ENCODE measurements at places on chromosomes 13 and 19.

GRCh38 chr19:7912697-7913564 is 1.7 kb upstream of the TGFBR3L start:
- no peak for DNase-seq

GRCh38 chr13:44013758-44014291 is 134.1 kb downstream of the LACC1 start:
- no peak for DNase-seq

DNA sequence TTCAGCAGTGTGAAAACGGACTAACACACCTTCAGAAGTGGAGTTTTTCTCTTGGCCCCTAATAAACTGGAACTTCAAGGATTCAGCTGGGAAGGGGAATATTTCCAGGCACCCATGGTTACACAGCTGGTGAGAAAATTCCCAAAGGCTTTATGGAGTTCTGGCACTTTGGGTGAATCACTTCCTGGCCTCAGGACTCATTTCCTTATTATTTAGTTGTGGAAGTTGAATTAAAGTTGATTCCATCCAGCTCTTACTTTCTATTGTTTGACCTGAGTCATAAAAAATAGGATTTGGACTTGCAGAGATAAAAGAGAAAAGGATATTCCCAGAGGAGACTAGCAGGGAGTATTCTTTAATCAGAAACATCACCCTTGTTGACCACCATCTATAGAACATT is 882.1 kb downstream of the UQCRFS1 start:
- DNase-seq, result no peak

- no peak for DNase-seq
These were observed 132.5 kb downstream of the ZNF675 start for GRCh38 chr19:23554548-23554947.

GRCh38 chr19:43406297-43406696 is 8.4 kb upstream of the TEX101 start:
- no peak for DNase-seq

DNA sequence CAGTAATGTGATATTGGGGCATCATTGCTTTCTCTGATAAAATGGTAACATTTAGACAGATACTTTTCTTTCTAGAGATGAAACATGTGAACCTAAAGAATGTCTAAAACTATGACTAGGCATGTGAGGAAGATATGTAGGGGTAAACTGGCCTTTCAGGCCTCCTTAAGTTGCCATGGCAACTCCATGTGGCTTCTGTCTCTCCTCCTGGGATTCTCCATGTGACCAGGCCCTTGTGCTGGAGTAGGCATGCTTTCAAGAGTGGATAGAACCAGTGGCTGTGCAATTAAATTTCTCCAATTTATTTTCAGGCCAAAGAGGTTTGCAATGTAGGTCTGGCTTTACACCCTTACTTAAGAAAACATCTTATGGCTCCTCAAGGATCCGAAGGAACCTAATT is 130.8 kb downstream of the OLFM4 start:
- no peak for DNase-seq

DNA sequence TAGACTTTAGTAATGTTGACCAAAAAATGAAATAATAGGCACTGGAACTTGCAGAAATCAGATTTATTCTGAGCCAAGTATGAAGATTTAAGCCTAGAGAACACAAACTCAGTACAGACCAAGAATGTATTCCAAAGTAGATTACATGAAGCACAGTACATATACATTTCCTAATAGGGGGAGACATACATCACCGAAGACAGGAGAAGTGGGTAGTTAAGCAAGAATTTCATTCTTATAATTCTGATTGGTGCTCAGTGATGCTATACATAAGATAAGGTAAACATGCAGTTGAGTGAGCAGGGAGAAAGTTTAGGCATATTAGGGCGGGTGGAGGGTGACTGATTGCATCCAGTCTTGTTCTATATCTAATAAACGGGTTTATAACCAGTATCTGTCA is 2218.8 kb downstream of the PCDH9 start:
- DNase-seq, result no peak

DNA sequence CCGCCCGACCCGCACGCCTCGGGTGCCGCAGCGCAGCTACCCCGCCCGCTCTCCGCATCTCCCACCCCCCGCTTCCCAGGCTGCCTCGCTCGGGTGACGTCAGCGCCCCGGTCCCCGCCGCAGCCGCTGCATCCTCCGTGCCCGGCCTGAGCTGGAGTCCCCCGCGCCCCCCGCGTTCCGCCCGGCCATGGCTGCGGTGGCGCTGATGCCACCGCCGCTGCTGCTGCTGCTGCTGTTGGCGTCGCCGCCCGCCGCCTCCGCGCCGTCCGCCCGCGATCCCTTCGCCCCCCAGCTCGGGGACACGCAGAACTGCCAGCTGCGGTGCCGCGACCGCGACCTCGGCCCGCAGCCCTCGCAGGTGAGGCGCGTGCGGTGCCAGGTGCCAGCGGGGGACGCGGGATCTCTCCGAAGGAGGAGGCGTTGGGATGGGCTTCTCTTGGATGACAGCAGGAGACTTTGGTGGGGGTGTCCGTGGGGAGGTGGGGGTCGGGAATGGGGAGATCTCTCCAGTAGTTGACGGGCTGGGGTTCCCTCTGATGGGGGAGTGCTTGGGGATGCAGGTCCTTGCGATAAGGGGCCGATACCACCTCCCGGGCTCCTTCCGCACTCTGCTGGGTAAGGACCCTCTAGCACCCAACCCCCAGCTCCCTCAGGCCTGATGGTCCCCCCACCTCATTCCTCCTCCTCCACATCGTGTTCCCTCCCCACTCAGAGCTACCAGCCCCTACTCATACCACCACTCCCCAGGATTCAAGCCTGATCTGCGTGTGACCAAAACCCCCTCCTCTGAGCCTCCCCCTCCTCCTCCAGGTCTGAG is at the start of gene TMEM59L:
Gene TMEM59L, plus strand, starts transcription at position 99 of the 817 bp plus-strand sequence. Its CDS starts 89 bp downstream, at position 188.
- DNase-seq, result no peak

DNA sequence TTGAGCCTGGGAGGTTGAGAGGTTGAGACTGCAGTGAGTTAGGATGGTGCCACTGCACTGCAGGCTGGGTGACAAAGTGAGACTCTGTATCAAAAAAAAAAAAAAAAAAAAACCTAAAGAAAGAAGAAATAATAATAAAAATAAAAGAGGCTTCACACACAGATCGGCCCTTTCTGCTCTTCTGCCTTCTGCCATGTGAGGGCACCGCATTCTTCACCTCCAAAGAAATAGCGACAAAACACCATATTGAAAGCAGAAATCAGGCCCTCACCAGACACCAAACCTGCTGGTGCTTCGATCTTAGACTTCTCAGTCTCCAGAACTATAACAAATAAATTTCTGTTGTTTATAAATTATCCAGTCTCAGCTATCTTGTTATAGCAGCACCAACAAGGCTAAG is 3.0 kb downstream of the ZNF649 start:
- DNase-seq, result no peak

GRCh38 chr19:33691736-33692135 is 70.0 kb downstream of the CHST8 start:
- no peak for DNase-seq

- peak; percentile 62 for DNase-seq
These were observed 15.7 kb upstream of the B3GNT3 start for GRCh38 chr19:17778968-17779929.

DNA sequence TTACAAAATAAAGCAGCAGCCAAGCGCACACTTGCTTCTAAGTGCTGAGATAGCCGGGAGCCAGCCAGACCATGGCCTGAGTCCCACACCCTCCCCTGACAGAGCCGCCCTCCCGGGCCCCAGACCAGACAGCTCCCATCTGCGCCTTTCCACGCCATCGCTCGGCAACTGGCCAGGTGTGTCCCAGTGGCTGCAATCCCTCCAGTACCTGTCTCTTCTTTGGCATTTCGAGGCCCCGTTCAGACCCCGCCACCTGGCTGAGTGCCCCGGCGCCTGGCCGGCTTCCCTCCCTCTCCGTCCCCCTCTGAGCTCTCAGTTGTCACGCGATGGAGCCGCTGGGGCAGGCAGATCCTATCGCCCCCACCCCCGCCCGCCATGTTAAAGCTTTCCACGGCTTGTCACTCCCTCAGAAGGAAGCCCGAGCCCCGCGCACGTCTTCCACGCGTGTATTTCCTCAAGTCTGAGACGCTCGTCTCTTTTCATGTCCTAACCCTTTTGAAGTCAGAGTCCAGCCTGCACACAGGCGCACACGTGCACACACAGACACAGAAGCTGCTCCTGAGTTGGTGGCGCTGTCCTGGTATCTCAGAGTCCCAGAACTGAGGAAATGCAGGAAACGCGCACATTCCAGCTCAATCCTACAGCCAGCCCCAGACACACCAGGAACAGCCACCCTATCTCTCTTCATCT is 7.9 kb downstream of the MLLT1 start:
- no peak for DNase-seq

DNA sequence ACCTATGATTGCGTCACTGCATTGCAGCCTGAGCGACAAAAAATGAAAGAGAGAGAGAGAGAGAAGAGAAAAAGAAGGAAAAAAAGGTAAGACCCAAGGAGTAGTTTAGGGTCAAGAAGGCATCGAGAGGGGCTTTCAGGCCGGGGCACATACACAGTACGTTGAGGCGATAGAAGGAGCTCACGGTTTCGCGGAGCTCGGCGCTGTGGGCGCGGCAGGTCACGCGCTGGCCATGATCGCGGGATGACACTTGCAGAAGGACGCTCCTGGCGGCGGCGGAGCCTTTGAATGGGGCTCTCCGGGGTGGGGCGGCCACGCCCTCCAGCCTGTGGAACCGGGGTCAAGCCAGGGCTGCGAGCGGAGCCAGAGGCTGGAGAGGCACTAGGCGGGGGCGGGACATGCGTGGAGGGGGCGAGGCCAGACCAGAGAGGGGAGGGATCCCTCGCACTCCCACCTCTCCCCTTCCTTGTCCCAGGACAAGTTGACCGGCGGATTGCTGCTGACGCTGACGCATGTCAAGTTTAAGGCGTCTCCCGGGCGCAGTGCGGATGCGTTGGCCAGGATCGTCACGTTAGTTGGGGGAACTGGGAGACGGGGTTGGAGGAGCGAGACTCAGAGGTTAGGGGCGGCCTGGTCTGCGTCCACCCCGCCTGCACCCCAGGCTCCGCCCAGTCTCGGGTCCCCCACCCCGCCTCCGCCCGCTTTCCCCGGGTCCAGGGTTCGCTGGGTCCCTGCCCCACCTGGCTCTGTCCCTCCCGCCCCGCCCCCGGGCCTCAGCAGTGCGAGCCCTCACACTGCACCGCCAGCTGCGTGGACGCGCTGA is 6.9 kb downstream of the NPHS1 start:
- no peak for DNase-seq

DNA sequence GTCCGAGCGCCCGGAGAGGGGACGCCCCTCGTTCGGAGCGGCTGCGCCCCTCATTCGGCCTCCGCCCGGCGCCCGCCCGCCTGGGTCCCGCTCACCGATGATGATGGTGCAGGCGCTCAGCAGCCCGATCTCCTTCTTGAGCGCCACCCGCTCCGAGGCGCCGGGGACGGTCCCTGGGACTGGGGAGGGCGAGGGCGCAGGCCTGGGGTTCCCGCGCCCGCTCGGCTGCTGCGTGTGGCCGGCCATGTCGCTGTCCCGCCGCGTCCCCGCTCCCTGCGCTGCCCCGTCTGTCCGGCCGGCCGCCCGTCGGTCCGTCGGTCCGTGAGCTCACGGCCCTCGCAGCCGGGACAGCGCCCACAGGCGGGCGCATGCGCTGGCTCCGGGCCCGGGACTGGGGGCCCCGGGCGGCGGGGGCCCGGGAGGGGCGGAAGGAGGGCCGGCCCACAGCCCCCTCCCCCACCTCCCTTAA is at the start of gene SLC7A10:
Gene SLC7A10, minus strand, starts transcription at position 393 of the 469 bp plus-strand sequence. Its CDS starts 147 bp downstream, at position 246.
- no peak for DNase-seq

GRCh38 chr13:79456656-79457365 is 24.1 kb upstream of the NDFIP2 start:
- no peak for DNase-seq

- no peak for DNase-seq
These were observed 1.2 kb downstream of the GARRE1 start for GRCh38 chr19:34255546-34255945.

DNA sequence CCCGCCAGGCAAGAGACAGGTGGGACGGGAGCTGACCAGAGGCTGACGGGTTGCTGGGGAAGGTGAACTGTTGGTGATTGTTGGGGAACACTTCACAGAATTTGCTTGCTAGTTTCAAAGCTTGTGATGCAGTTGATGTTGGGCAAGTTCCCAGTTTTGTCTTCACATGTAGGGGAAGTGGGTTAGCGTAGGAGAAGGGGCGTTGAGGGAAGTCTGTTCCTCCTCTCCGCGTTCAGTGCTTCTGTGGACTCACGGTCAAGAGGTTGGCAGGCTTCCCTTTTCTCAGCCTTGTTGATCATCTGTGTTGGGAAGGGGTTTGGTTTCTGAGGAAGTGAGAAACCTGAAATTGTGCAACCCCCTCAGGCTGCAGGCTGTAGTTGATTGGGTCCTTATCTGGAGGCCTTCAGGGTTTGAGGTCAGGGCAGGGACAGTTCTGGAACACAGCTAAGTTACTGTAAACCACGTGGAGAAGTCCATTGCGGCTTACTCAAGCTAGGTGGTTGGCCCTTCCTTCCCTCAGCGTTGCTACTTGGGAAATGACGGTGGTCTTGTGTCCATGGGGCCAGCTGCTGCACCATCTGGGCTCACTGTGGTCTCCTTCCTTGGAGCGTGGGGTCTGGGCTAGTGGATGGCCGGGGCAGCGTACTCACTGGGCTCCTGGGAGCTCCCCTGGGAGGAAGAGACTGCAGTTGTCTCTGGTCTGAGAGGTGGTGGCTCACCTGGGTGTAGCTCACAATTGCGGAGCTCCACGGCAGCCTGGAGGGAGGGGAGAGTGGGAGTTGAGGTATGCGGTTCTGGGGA is 7.5 kb downstream of the RPS9 start:
- DNase-seq, result peak; percentile 69

DNA sequence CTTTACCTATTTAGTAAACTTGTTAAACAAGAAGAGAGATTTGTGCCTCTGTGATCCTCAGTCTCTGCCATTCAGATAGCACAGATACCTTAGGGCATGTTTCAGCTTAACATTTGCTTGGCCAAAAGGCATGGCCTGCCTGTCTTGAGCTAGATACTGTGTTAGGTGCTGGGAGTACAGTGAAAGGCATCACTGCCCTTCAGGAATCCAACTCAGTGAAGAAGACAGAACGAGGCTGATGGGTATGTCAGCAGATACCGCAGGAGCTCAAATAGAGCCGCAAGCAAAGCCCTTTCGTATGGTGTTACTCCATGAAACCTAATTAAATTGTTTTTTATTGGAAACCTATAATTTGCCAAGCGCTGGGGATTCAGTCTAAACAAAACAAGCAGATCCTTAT is 12.9 kb downstream of the ZNF507 start:
- DNase-seq, result no peak

DNA sequence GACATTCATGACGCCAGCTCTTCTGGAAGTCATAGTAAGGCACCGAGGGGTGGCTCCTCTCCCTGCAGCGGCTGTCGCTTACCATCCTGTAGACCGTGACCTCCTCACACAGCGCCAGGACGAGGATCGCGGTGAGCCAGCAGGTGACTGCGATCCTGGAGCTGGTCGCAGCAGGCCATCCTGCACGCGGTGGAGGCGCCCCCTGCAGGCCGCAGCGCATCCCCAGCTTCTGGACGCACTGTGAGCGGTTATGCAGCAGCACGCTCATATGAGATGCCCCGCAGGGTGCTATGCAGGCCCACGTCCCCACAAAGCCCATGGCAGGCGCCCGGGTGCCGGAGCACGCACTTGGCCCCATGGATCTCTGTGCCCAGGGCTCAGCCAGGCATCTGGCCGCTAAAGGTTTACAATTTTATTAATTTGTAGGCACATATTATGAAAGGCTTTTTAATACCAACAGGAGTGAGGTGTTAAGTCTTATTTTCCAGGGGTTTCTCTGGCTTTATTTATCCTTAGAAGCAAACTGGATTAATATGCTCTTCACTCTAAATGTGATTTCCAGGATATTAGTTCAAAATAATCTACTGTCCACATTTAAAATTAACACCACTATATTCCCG is 35.6 kb upstream of the PSPC1 start:
- peak; percentile 39 for DNase-seq

GRCh38 chr13:51781246-51782022 is 22.5 kb downstream of the DHRS12 start:
- DNase-seq, result peak; percentile 40
